ENCODE measurements at places on chromosomes 12 and 14.
A peak's percentile ranks its signal among the peaks of the same experiment; 100 is the strongest.

DNA sequence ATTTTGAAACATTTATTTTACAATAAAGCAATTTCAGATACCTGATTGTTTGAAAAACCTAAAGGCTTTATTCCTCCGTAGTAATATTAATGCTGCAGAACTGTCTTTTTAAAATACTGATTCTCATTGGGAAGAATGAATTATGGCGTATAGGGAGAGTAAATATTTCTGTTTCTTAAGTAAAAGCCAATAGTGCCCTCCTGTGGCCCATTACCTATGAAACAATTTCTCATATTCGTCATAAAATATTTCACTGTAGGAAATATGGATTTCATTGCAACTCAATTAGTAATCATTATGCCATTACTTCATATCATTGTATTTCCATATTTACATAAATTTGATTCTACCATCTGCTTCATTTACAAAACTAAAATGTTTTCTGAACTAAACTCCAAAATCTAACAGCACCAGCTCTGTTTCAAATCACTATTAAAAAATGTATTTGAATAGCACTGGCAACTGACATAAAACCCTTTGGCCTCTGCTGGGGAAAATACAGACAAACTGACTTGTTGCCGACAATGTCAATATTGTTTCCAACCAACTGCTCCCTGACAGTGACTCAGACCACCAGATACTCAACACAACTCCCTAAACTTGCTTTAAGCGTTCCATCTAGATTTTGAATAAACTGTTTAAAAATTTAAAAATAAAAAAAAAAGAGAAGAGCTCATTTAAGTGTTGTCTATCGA lies 290.3 kb downstream of the NAV3 start:
- DNase-seq, result no peak

DNA sequence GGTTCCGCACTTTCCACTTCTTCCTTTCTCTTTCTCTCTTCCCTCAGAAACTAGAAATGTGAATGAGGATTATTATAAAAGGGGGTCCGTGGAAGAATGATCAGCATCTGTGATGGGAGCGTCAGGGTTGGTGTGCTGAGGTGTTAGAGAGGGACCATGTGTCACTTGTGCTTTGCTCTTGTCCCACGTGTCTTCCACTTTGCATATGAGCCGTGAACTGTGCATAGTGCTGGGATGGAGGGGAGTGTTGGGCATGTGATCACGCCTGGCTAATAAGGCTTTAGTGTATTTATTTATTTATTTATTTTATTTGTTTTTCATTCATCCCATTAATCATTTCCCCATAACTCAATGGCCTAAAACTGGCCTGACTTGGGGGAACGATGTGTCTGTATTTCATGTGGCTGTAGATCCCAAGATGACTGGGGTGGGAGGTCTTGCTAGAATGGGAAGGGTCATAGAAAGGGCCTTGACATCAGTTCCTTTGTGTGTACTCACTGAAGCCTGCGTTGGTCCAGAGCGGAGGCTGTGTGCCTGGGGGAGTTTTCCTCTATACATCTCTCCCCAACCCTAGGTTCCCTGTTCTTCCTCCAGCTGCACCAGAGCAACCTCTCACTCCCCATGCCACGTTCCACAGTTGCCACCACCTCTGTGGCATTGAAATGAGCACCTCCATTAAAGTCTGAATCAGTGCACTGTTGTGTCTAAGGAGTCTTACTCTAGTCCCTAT lies 4.6 kb upstream of the ATN1 start:
- DNase-seq, result no peak

GRCh38 chr12:114904254-114905003 lies 220.5 kb upstream of the TBX3 start:
- DNase-seq, result no peak

GRCh38 chr12:55687746-55688145 lies 20.0 kb downstream of the ITGA7 start:
- DNase-seq, result peak; percentile 16

DNA sequence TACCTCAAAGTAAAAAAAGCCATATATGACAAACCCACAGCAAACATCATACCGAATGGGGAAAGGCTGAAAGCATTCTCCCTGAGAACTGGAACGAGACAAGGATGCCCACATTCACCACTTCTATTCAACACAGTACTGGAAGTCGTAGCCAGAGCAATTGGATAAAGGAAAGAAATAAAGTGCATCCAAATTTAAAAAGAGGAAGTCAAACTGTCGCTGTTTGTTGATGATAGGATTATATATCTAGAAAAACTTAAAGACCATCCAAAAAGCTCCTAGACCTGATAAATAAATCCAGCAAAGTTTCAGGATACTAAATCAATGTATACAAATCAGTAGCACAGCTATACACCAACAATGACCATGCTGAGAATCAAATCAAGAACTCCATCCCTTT lies 5.2 kb downstream of the NDUFA12 start:
- no peak for DNase-seq

All from activated CD4-positive, alpha-beta T cell treated with anti-CD3 and anti-CD28 coated beads, Interleukin-2, amount 50 U/mL, for 16 hours (primary cell).